ENCODE measurements at places on chromosomes 4 and X.

DNA sequence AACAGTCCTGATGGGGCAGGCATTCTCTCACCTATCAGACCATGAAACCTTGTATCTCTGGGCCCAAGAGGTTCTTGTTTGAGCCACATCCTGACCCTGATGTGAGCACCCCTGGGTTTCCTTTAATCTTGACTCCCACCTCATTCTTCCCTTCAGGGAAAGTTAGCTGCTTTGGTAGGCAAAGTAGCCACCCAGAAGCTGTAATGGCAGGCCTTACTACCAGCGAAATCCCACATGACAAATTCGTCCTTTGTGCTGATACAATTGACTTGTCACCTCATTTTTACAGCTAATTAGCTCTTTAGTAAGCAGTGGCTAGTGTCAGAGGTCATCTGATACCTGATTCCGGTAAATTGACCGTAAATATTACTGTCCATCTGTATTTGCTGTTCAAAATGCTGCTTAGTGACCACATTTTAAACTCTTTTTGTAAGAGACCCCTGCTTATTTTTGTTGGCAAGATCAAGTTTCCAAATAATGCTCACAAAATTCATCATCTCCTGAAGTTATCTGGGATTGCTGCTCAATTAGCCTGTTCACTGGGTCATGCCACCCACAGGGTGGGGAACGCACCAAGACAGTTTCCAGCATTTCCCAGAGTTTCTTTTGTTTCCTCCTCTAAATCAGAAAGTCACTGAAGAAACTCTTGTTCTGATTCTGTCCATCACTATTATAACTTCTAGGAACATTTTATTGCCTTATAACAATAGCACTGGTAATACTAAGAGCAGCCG is 329.7 kb downstream of the GPAT3 start:
- no peak for DNase-seq

DNA sequence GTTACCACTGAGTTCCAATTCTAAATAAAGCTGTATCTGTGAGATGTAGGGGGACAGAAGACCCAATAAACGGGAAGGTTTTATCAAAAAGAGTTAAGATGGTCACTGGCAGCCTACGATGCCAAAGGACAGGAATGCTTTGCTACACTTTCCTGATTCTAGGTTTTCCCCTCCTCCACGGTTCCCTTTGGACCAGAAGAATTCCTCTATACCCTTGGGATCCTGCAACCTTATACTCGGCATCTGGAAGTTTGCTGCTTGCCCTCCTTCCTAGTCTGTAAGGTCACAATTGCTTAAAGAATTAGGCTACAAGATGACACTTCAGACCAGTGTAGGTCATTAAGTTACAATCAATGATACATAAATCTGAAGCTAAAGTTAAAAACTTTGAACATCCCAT is 64.3 kb downstream of the SCML2 start:
- no peak for DNase-seq

DNA sequence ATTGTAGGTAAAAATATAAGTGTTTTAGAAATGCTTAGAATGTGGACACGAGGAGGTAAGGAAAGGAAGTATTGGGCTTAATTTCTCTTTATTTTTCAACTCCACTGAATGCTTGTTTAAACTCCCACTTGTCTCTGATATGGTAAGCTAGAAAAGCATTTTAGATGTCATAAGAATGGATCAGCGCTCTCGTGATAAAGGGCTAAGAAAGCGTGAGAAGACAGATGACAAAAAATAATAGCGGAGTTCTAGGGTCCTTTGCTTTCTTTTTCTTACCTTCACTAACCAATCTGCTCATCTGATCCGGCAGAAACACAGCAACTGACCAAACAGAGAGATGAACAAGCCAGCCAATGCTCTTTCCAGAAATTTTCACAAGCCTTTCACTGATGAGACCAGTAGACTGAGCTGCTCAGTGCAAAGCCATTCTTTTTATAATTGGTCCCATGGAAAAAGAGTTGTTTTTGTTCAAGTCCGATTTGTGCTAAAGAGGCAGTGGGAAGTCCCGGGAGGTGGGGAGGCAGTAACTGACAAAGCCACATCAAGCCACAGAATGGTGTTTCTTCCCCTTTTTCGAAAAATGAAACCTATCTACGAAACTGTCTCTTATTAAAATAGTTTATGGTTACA is at the start of gene TASL:
TASL (minus strand) TSS at position 405 of the 630 bp plus-strand sequence. CDS start 17,411 bp downstream, outside the sequence.
- DNase-seq = no peak

DNA sequence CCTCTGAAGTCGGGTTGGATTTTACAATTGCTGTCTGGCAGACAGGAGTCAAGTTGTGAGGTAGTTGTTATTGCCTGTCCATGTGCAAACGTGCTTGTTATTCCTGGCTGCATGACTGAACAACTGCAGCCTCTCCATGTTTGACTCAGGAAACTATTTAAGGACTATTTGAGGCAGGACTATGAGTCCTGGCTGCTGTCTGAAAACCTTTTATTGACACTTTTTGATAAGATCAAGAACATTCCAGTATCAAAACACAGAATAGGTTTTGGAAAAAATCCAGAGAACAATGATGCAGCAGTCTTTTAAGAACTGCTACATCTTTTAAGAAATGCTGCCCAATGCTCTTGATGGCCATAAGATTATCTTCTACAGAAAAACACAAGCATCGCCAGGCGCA is 10.0 kb upstream of the SPRY1 start:
- DNase-seq = no peak

DNA sequence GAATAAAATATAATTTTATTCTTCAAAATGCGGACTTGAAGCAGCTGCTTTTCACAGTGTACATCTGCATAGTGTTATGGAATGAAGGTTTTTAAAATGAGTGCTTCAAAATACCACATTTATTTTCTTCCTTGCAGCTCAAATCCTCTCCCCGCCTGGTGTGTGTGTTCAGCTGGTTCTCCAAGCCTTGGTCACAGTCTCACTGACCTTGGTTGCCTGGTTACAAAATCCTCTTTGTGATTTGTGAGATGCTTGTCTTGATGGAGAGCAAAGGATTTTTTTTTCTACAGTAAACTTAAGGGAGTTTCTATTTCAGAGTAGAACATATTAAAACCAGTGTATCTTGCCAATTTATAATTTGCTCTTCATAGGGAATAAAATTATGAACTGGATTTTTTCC is 139.2 kb downstream of the PCDH18 start:
- no peak for DNase-seq

GRCh38 chrX:153405426-153405825 is 4.3 kb upstream of the PNMA6E start:
- DNase-seq = no peak

DNA sequence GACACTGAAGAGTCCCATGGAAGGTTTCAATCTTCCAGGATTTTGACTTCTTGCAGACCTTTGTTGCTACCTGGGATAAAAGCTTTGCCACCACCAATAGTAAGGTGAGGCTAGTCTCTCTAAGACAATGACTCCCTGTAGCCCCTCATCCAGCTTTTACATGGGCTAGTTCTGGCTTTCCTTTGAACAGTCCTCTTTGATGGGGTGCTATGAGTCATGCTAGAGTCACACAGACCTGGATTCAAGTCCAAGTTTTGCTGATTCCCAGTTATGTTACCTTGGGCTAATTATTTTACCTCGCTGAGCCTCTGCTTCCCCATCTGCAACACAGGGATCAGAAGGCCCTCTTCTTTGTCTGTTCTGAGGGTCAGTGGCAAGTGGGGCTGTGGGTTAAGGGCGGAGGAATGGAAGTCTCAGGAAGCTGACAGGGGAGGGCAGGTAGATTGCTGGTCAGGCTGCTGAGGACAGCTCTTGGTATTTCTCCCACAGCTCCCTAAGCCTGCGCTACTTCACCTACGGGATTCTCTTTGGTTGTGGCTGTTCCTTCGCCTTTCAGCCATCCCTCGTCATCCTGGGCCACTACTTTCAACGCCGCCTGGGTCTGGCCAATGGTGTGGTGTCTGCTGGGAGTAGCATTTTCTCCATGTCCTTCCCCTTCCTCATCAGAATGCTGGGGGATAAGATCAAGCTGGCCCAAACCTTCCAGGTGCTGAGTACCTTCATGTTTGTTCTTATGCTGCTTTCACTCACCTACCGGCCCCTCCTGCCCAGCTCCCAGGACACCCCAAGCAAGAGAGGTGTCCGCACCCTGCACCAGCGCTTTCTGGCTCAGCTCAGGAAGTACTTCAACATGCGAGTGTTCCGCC is 90.3 kb downstream of the RLIM start:
- DNase-seq = no peak

- DNase-seq = no peak
Measured at GRCh38 chr4:71498002-71498401, 159.2 kb downstream of the SLC4A4 start.

- no peak for DNase-seq
Measured at GRCh38 chrX:140480765-140481164, 24.1 kb downstream of the SOX3 start.
